ENCODE measurements at places on chromosomes 4 and X. TPM values are rescaled to one million over a fixed set of nuclear protein-coding genes. Genes with fewer than 3 reads are reported as not detected.
A peak's percentile ranks its signal among the peaks of the same experiment; 100 is the strongest.

DNA sequence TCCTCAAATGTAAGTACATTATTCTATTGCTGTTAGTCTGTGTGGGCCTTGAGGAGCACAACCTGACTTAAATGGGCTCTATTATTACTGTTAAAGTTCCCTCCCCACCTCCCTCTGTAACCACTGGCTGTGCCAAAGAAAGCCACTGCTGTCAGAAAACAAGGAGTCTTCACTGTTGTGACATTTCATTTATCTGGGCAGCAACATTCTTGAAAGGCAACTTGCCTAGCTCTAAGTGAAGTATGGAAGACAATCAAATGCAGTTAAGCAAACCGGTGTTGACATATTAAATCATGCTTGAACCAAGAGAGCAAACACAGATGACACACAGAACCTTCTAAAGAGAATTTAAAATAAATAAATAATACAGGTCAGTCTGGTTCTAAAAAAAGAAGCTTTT, 81.0 kb downstream of the EPHA5 start:
- H3K4me1 ChIP-seq, result no peaks in the 10 kb centered on the region
- no peaks in the 10 kb centered on the region for H3K27me3 ChIP-seq
- no peaks in the 10 kb centered on the region for H3K36me3 ChIP-seq

DNA sequence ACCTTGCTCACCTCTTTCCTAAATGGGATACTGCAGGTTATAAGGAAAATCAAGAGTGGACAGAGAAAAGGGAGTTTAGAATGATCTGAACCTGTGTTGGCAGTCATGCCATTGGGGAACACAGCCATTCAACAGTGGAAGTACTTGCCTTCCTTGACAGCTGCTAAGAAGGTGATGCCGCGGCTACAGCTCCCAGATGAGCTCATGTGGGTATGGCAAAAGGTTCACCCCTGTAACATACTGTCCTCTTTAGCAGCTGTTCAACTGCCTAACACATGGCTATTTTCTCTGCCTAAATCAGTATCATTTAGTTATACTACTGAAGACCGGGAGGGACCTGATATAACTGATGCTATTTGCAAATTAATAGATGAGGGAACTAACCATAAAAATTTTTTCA, 76.8 kb downstream of the DCHS2 start:
- H3K36me3 ChIP-seq, result no peaks in the 10 kb centered on the region
- H3K4me1 ChIP-seq, result peaks cover 8% of the 10 kb centered on the region

- H3K36me3 ChIP-seq, result no peaks in the 10 kb centered on the region
- no peaks in the 10 kb centered on the region for H3K4me1 ChIP-seq
- no peak for DNase-seq
- H3K27ac ChIP-seq, result no peak overlapping the region
- no peak overlapping the region for H3K4me3 ChIP-seq
Observed at GRCh38 chr4:177116161-177116560, 193.5 kb upstream of the NEIL3 start.

GRCh38 chr4:74541667-74542066, 96.7 kb downstream of the AREG start:
- no peak overlapping the region for H3K4me3 ChIP-seq
- no peaks in the 10 kb centered on the region for H3K36me3 ChIP-seq
- no peaks in the 10 kb centered on the region for H3K27me3 ChIP-seq
- no peak for DNase-seq

DNA sequence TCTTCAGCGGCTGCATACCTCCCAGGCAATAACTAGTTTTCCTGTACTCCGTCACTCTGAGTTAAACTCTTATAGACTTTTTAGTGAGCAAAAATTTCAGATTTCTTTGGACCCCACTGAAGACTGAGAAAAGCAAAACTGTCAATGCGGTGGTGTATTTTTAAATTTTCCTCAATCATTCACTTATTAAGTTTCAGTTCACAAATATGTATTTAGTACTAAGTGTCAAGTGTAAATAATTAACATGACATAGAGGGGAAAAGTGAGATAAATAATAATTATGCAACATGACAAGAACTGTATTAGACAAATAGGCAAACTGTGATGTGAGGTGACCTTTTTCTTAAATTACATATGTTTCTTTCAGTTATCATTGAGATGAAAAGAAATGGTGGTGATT, 124.4 kb downstream of the NAF1 start:
- DNase-seq, result no peak
- H3K36me3 ChIP-seq, result no peaks in the 10 kb centered on the region
- no peak overlapping the region for H3K4me3 ChIP-seq
- H3K27me3 ChIP-seq, result no peaks in the 10 kb centered on the region
- H3K27ac ChIP-seq, result no peak overlapping the region
- H3K4me1 ChIP-seq, result no peaks in the 10 kb centered on the region

- peak overlapping the region; percentile 75 for H3K27ac ChIP-seq
- peak overlapping the region; percentile 72 for H3K4me3 ChIP-seq
- H3K27me3 ChIP-seq, result no peaks in the 10 kb centered on the region
- peak; percentile 71 for DNase-seq
- H3K4me1 ChIP-seq, result peaks cover 18% of the 10 kb centered on the region
Observed at GRCh38 chr4:118850488-118851173, 14.7 kb upstream of the SEC24D start.

DNA sequence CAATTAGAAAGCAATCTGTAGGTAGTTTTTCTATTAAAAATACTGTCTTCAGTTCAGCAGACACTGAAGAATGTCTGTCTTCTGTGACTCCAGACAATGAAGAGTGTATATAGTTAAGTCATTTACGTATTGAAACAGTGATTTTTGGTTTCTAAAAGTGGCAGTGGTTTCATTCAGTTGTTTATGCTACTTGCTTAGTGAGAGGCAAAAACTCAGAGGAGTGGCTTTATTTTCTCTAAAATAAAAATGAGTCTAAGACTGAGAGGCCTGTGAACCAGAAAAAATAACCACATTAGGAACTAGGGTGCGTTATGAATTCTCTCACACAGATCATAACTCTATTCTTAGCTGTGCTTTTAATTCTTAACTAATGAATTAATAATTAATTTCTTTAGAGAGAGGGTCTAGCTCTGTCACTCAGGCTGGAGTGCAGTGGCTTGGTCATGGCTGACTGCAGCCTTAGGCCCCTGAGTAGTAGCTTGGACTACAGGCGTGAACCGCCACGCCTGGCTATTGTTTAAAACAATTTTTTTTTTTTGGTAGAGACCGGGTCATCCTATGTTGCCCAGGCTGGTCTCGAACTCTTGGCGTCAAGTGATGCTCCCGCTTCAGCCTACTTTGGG, 31.4 kb downstream of the FREM3 start:
- H3K27ac ChIP-seq, result no peak overlapping the region
- no peaks in the 10 kb centered on the region for H3K27me3 ChIP-seq
- H3K36me3 ChIP-seq, result no peaks in the 10 kb centered on the region
- no peak for DNase-seq
- no peak overlapping the region for H3K4me3 ChIP-seq
- no peaks in the 10 kb centered on the region for H3K4me1 ChIP-seq

DNA sequence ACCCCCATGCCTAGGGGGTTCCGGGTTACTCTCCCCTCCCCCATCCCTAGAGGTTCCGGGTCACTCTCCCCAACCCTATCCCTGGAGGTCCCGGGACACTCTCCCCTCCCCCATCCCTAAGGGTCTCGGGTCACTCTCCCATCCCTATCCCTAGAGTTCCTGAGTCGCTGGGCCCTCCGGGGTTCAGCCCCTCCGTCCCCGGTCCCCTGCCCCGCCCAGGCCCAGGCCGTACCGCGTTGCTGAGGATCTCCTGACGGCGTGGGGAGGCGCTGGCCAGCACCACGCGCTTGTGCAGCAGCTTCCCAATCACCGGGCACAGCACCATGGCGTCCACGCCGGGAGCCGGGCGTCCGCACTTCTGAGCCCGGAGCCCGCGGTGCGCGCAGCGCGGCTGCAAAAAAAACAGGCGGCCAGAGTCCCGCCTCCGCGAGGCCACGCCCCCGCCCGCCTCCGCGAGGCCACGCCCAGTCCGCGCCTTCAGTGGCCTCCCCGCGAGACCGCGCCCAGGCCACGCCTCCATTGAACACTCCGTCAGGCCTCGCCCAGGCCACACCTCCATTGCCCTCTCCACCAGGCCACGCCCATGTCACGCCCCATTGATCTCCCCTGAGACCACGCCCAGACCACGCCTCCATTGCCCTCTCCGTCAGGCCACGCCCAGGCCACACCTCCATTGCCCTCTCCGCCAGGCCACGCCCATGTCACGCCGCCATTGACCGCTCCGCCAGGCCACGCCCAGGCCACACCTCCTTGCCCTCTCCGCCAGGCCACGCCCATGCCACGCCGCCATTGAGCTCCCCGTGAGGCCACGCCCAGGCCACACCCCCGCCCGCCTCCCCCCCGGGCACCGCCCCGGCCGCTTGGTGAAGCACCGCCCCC, at the start of gene ASMTL:
ASMTL (minus strand) TSS at position 394 of the 879 bp plus-strand sequence; CDS start at position 325, 69 bp downstream.
- H3K27me3 ChIP-seq, result no peaks in the 10 kb centered on the region
- DNase-seq, result peak; percentile 100
- peak within 1 kb of the TSS; percentile 81 for H3K27ac ChIP-seq
- H3K36me3 ChIP-seq, result no peaks in the 10 kb centered on the region
- H3K4me1 ChIP-seq, result peaks cover 43% of the 10 kb centered on the region

DNA sequence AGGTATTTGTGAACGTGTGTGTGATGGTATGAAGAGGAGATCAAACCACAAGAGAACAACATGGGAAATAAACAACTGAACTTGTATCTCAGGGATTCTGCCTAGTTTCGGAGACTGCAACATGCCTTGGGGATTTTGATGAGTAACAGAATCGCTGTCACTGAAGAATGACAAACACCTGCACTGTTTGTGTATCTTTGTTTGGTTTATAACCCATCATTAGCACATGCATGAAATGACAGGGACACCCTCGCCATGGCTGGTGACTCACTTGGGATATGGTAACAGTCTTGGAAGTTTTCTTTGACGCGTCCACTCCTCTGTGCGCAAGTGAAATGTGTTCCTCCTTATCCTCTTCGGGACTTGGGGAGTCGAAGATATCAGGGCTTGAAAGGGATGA, 30.3 kb upstream of the MAP3K15 start:
- H3K4me1 ChIP-seq, result peaks cover 7% of the 10 kb centered on the region
- no peaks in the 10 kb centered on the region for H3K27me3 ChIP-seq
- no peak overlapping the region for H3K27ac ChIP-seq
- H3K36me3 ChIP-seq, result peaks cover 34% of the 10 kb centered on the region
- H3K4me3 ChIP-seq, result no peak overlapping the region

- no peaks in the 10 kb centered on the region for H3K27me3 ChIP-seq
- H3K4me3 ChIP-seq, result no peak overlapping the region
- DNase-seq, result no peak
Observed at GRCh38 chrX:74242484-74243138, 61.4 kb upstream of the ZCCHC13 start.

DNA sequence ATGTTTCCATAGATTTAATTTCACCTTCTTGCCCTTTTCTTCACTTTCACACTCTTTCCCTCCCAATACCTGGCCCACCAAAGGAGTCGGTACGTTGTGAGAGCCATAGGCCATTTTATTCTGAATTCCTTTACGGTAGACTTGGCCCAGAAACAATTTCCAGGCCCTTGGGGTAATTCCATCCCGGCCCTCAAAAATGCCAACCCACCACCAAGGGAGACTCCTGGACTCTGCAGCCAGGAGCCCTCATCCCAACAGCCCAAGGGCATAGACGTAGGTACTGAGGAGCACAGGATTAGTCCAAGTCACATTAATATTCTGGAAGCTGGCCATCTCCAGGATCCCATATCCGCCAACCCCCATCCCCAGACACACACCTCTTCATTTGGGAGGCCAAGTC, 102.9 kb downstream of the LIMCH1 start:
- no peak overlapping the region for H3K4me3 ChIP-seq
- H3K27me3 ChIP-seq, result no peaks in the 10 kb centered on the region
- no peak overlapping the region for H3K27ac ChIP-seq

DNA sequence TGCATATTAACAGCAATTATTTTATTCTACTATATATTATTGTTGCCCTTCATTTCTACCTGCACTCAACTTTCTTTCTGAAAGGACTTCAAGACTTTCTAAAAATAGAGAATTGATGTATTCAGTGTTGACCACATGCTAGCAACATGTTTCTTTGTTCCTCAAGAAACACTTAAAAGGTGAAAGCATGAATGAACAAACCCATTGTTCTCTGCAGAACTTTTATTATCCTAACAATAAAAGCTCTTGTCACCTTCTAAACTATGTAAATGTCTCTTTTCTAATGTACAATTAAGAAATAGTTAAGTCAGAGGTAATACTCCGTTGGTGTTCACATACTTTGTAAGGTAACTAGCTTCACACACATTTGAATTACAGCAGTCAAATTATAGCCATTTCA, 638.7 kb downstream of the FSTL5 start:
- no peaks in the 10 kb centered on the region for H3K4me1 ChIP-seq
- no peak overlapping the region for H3K27ac ChIP-seq
- no peaks in the 10 kb centered on the region for H3K36me3 ChIP-seq
- no peak overlapping the region for H3K4me3 ChIP-seq
- no peak for DNase-seq

- H3K4me3 ChIP-seq, result no peak overlapping the region
- DNase-seq, result no peak
- no peaks in the 10 kb centered on the region for H3K27me3 ChIP-seq
- no peaks in the 10 kb centered on the region for H3K4me1 ChIP-seq
Observed at GRCh38 chr4:110484029-110484428, 8.1 kb downstream of the ENPEP start.

GRCh38 chrX:24561121-24561520, 86.0 kb downstream of the PCYT1B start:
- H3K4me3 ChIP-seq, result no peak overlapping the region
- H3K27ac ChIP-seq, result no peak overlapping the region
- no peaks in the 10 kb centered on the region for H3K4me1 ChIP-seq
- DNase-seq, result no peak
- H3K36me3 ChIP-seq, result no peaks in the 10 kb centered on the region

GRCh38 chr4:109969919-109970318, 57.2 kb downstream of the EGF start:
- H3K4me3 ChIP-seq, result no peak overlapping the region
- no peak overlapping the region for H3K27ac ChIP-seq
- no peaks in the 10 kb centered on the region for H3K36me3 ChIP-seq
- no peaks in the 10 kb centered on the region for H3K4me1 ChIP-seq

DNA sequence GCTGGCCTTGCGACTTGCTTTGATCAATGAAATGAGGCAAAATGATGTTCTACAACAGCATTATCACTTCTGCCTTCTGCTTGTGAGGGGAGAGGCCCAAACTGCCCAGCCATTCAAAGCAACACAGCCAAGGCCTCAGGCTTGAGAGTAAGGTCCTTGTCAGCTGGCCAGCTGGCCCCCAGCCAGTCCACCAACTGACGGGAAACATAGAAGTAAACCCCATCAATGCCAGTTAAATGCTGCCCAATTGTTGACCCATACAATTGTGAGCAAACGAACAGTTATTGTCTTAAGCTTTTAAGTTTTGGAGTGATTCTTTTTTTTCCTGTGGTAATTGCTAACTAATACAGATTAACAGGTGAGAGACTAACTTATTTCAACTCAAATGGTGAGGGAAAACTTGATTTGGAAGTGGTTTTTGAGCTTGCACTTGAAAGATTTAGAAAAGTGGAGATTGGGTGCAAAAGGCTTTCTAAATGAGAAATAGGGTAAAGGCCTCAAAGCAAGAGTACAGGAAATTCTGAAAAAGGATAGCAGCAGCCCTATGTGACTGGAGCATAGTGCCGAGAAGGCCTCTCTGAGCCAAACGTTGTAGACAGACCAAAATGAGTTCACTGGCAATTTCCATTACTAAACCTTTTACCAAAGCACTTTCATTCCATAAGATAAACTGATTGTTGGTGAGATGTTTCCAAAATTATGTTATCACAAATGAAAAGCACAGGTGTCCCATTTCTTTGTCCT, 66.9 kb downstream of the ARHGEF38 start:
- no peak overlapping the region for H3K4me3 ChIP-seq
- H3K36me3 ChIP-seq, result no peaks in the 10 kb centered on the region
- no peaks in the 10 kb centered on the region for H3K27me3 ChIP-seq

FAM184B gene
- total RNA-seq, result not detected

HSFX3 gene
- not detected for total RNA-seq

ARHGEF38 gene
- total RNA-seq, result not detected

RPL34 gene
- 3,093 TPM for total RNA-seq

CYP4V2 gene
- 45.5 TPM for total RNA-seq

PQBP1 gene
- 64.4 TPM for total RNA-seq

SPIN2A gene
- total RNA-seq, result 2.2 TPM

PCYT1B gene
- total RNA-seq, result not detected

Data from CD4-positive, alpha-beta memory T cell (primary cell).